MCF 10A (cell line): ENCODE measurements at places on chromosomes 2 and 18. TPM values are rescaled to one million over a fixed set of nuclear protein-coding genes. Genes with fewer than 3 reads are reported as not detected.

ASB18 gene
- not detected in 2 replicates for total RNA-seq

DNA sequence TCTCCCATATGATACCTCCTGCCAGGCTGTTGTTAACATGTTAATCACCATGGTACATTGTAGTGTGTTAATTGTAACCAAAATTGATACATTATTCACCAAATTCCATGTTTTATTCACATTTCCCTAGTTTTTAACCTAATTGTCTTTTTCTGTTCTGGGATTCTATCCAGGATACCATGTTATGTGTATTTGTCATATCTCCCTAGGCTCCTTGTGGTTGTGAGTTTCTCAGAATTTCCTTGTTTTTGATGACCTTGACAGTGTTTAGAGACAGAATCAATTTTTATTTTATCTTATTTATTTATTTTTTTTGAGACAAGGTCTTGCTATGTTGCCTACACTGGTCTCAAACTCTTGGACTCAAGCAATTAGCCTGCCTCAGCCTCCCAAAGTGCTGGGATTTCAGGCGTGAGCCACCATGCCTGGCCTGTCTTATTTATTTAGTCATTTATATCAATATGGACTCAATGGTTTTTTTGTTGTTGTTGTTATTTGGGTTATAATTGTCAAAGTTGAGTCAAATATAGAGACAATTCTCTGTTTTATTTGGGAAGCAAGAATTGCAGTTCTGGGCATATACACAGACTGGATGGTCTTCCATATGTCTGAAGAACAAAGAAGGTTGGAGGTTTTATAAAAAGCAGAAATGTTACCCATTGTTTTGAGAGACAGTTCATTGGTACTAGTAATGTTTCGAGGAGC, 42.6 kb downstream of the INPP4A start:
- H3K36me3 ChIP-seq, result no peaks in the 10 kb centered on the region
- H3K4me1 ChIP-seq, result peaks cover 13% of the 10 kb centered on the region
- no peak overlapping the region for H3K4me3 ChIP-seq
- no peak overlapping the region for H3K27ac ChIP-seq
- H3K27me3 ChIP-seq, result no peaks in the 10 kb centered on the region

ALK gene
- 0.07 TPM in 1 of 2 replicates, not detected in the other for total RNA-seq

- no peaks in the 10 kb centered on the region for H3K36me3 ChIP-seq
- H3K4me1 ChIP-seq, result no peaks in the 10 kb centered on the region
- no peaks in the 10 kb centered on the region for H3K27me3 ChIP-seq
- no peak for DNase-seq
- no peak overlapping the region for H3K4me3 ChIP-seq
Measured at GRCh38 chr2:169759987-169760386, 26.4 kb downstream of the KLHL23 start.

ATP6V1B1 gene
- not detected in 2 replicates for total RNA-seq

CCBE1 gene
- total RNA-seq, result 23.8 and 28.9 TPM in 2 replicates

CFAP210 gene
- total RNA-seq, result not detected in 2 replicates

- H3K36me3 ChIP-seq, result no peaks in the 10 kb centered on the region
- H3K27ac ChIP-seq, result no peak overlapping the region
- no peak for DNase-seq
- peaks cover 11% of the 10 kb centered on the region for H3K4me1 ChIP-seq
Measured at GRCh38 chr2:95042472-95043271, 17.2 kb downstream of the MAL start.

DNA sequence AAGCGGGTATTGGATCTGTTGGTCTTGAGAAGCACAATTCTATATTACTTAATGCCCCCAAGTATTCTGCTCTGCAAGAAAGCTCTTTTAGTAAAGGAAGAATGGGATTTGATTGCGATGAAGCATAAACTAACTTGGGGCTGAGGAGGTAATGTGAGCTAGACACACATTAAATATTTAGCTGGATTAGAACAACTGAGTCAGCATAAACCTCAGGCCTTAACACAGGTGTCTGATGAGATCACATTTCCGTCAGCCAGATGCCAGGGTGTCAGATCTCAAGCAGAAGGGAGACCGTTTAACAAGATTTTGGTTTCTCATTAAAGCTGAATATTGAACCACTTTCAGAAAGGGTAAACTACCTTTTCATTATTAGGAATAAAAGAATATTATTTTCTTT, 94.5 kb downstream of the GYPC start:
- no peaks in the 10 kb centered on the region for H3K36me3 ChIP-seq
- no peak overlapping the region for H3K27ac ChIP-seq
- H3K4me1 ChIP-seq, result no peaks in the 10 kb centered on the region
- DNase-seq, result no peak

RHBDD1 gene
- 75.2 and 76.0 TPM in 2 replicates for total RNA-seq

DNA sequence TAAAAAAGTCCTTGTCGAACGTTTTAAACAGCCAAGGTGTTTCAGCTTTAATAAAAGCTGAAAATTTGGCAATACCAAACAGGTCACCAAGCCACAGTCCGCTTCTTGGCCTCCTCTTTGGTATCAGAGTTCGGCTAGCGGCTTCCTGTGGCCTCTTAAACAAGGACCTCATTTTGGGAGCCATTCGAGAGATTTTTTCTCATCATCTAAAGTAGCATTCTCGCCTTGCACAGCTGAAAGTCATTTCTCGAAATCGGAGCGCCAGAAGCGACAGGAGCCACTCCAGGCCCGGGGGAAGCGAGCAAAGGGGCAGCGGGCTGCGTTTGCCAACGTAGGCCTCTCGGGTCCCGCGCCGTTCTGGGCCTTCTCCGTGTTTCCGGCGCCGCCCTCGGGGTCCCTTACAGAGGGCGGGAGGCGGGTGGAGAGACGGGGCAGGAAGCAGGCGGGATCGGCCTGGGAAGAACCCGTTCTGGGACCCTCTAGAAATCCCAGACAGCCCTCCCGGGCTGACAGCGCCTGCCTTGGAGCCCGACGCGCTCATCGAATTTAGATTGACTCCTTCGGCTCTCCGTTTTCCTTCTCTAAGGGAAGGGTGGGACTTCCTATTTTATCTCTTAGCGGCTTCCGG, 522 bp upstream of the ZNF407 start:
- no peak for DNase-seq
- H3K36me3 ChIP-seq, result peaks cover 23% of the 10 kb centered on the region
- H3K4me3 ChIP-seq, result peak overlapping the region; percentile 85
- H3K27me3 ChIP-seq, result no peaks in the 10 kb centered on the region
- H3K27ac ChIP-seq, result peak overlapping the region; percentile 99

CHRND gene
- total RNA-seq, result not detected in 2 replicates

DNA sequence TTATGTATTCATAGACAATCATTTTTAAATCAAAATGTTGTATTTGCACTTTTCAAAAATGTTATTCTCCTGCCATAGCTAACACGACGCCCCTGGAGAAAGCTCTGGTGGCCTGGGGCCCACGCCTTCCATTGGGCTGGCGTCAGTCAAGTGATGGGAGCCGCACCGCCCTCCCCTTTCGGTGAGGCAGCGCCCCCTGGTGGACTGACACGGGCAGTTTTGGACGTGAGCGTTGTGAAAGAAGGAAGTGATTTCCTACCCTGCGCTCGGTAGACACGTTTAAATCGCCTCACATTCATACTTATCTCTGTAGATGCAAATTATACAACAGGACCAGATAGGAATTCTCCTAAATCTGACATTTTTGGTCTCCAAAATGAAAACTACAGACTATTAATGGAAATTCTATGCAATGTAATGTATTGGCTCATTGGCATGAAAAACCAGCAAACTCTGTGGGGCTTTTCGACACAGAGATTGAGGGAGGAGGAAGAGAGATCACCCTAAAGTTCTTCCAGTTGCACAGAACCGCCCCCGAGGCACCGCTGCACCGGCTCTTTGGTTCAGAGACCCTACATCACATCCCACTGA, 326.2 kb upstream of the SOX11 start:
- no peaks in the 10 kb centered on the region for H3K36me3 ChIP-seq
- H3K4me3 ChIP-seq, result no peak overlapping the region
- peak; percentile 61 for DNase-seq
- no peaks in the 10 kb centered on the region for H3K27me3 ChIP-seq
- H3K27ac ChIP-seq, result no peak overlapping the region
- H3K4me1 ChIP-seq, result no peaks in the 10 kb centered on the region

- DNase-seq, result peak; percentile 98
- H3K4me3 ChIP-seq, result no peak overlapping the region
- no peaks in the 10 kb centered on the region for H3K27me3 ChIP-seq
- peaks cover 12% of the 10 kb centered on the region for H3K4me1 ChIP-seq
Measured at GRCh38 chr2:233247744-233248143, 3.7 kb upstream of the ATG16L1 start.

DNA sequence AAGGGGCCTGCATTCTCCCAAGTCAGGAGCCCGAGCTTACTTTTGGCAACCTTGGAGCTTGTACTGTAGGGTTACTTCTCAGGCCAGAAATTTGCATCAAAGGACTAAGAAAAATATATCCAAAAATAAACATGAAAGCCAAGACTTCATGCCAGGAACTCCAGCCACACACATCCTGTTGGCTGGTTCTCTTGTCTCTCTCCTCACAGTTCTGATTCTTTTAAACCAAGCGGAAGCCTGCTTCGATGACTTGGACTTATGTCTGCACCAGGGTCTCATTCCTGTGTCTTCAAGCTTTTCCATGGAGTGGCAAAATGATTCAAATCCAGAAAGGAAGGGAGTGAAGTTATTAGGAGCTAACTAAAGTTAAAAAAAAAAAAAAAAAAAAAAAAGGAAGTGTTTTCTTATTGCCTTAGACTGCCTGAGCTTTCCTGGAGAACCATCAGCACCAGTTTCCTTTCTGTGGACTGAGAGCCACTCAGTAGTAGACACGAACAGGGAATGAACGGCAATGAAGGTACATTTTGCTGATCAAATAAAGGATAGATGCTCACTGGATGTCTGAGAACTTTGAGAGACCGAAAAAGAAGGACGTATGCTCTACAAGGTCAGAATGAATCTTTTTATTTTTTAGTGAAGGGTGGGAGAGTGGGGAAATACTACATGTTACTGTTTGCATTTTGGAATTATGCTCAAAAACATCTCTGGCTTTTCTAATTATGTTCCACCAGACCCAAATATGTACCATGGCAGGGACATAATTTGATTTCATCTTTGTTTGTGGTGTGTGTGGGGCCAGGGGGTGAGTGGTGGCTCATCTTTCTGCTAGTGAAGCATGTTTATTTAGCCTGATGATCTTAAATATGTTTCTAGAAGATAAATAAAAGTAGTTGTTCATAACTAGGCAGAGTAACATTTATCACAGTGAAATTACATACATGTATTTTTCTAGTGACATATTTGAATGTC, 86.0 kb downstream of the RAPGEF4 start:
- no peaks in the 10 kb centered on the region for H3K36me3 ChIP-seq
- H3K4me3 ChIP-seq, result no peak overlapping the region
- H3K27ac ChIP-seq, result no peak overlapping the region
- no peaks in the 10 kb centered on the region for H3K4me1 ChIP-seq
- H3K27me3 ChIP-seq, result no peaks in the 10 kb centered on the region
- no peak for DNase-seq

ICA1L gene
- total RNA-seq, result 6.5 and 8.0 TPM in 2 replicates

GRCh38 chr2:45765728-45766254, 114.3 kb downstream of the PRKCE start:
- H3K36me3 ChIP-seq, result peaks cover 5% of the 10 kb centered on the region
- H3K27ac ChIP-seq, result no peak overlapping the region
- no peaks in the 10 kb centered on the region for H3K27me3 ChIP-seq
- peaks cover 6% of the 10 kb centered on the region for H3K4me1 ChIP-seq
- H3K4me3 ChIP-seq, result no peak overlapping the region
- DNase-seq, result no peak

DNA sequence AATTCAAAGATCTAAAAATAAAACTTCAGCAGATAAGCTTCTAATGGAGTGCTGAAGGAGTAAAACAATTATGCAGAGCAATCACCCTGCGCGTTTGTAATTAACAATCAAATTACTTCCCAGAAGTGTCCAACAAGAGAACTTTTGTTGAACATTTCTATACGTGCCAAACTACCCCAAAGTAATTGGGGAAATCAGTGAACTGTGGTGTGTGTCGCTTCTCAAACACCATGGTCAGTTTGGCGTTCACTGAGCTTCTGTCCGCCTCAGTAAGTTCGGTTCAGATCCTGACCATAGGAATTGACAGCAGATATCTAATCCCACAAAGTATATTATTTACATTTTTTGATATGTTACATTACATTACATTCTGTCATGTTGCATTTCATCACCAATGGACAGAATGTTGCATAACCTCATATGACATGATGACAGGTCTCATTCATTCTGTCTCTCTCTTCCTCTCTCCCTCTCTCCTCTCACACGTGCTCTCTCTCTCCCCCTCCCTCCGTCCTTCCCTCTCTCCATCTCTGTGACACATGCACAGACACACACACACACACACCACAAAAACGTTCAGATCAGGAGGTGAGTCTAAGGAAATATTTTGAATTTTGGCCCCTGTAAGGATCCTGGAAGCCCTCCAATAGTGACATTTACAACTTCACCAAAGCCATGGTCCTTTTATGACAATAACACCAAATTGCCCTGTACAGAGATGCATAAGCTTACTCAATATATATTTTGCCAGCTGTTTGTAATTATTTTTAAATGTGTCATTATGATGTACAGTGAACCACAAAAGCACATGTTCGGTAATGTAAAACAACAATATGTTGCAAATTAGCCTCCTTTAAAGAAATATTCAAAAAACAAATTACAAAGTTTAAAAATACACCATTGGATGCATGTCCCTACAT, 269.2 kb downstream of the FIGN start:
- no peaks in the 10 kb centered on the region for H3K27me3 ChIP-seq
- DNase-seq, result no peak
- no peak overlapping the region for H3K4me3 ChIP-seq
- H3K4me1 ChIP-seq, result peaks cover 6% of the 10 kb centered on the region
